DND-41 (cell line): ENCODE measurements at places on chromosomes 2 and 18.

GRCh38 chr2:153387203-153387602, 91.4 kb downstream of the RPRM start:
- DNase-seq, result no peak

GRCh38 chr2:67844024-67844540, 218.7 kb downstream of the C1D start:
- DNase-seq, result no peak

- DNase-seq, result no peak
Measured at GRCh38 chr18:574865-575645, 5.1 kb upstream of the CETN1 start.

DNA sequence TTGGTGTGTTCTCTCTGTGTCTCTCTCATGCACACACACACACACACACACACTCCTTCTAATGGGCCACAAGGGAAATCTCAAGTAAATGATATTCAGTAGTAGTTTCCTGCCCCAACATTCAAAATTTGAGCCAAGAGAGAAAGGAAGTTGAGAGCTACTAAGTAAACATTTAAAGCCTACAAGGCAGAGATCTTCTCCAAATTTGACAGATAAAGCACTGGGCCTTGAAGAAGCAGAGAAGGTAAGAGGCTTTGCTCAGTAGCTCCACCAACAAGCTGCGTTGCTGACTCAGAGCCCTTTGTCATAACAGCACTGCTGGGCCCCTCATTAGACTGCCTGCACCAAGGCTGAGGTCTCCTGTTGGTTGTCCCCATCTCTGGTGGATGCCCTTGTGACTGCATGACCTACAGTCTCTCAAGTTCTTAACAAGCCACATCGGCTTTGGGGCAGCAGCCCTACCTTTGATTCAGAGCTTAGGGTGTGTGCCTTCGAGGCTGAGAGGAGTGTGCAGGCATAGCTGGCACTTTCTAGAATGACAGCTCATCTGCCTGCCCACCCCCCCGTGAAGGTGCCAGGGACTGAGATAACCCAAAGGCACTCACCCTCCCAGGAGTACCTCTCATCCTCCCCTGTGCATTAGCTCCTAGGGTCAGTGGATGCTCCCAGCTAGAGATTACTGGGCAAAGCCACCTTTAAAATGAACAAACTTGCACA, 32.3 kb upstream of the NEB start:
- DNase-seq, result no peak

DNA sequence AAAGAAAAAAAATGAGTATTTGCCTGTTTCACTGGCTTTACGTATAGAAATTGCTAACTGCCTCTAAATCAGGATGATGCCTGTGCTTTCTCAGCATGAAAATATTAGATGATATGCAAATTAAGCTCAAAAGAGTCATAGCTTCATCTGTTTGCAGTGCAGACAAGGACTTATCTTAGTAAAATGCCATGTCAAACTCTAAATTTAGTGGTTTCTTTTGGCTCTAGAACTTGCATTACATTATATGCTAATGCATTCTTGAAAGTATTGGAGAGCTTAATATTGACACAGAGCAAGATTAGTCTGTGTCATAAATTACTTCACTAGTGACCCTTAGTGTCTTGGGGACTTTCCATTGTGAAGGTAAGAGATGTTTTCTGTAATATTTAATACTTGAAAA, 1109.1 kb upstream of the NRXN1 start:
- DNase-seq, result no peak

DNA sequence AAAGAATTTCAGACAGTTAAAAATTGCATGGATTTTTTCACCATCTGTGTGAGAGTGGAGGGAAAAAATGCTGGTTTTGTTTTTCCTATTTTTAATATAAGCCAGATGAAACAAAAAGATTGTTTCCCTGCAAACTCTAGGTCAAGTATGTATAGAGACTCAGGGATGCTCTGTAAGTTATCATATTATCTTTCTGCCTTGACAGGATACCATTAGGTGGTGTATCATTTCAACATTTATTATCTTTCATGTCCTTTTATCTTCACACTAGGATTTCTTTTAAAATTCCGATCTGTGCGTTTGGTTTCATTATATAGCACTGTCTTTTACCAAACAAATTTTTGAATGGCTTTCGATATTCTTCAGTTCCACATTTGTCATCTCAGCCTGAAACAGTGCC, 225.3 kb downstream of the EN1 start:
- no peak for DNase-seq

- DNase-seq, result no peak
Measured at GRCh38 chr2:128390991-128391630, 72.4 kb upstream of the HS6ST1 start.

GRCh38 chr18:75830828-75831227, 403.3 kb upstream of the SMIM21 start:
- DNase-seq, result no peak

DNA sequence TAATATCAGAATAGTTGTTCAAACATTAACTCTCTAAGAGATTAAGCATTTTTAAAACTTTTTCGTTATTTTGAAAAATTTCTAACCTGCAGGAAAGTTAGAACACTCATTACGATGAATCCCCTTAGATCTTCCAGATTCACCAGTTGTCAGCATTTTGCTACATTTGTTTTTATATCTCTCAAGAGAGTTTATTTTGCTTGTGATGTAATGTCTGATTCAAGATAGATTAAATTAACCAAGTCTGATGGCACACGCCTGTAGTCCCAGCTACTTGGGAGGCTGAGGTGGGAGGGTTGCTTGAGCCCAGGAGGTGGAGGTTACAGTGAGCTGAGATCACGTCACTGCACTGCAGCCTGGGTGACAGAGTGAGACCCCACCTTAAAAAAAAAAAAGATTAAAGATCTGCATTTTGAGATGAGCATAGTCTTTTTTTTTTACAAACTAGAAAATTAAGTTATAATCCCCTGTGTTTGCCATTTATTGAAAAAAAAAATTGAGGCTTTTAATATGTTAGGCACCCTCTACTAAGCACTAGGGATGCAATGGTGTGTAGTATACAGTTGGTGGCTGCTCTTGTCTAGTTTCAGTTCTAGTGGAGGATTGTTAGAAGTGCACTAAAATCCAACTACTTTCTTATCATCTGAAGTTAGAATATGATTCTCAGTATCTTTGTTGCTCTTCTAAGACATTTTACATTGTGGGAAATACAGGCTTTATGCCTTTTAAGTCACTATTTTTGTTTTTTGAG, 20.9 kb downstream of the RAB10 start:
- no peak for DNase-seq
